ENCODE measurements at places on chromosomes 2 and 18.
A peak's percentile ranks its signal among the peaks of the same experiment; 100 is the strongest.

- DNase-seq: no peak
These were observed 60.7 kb downstream of the RAB27B start for GRCh38 chr18:54888933-54889332.

DNA sequence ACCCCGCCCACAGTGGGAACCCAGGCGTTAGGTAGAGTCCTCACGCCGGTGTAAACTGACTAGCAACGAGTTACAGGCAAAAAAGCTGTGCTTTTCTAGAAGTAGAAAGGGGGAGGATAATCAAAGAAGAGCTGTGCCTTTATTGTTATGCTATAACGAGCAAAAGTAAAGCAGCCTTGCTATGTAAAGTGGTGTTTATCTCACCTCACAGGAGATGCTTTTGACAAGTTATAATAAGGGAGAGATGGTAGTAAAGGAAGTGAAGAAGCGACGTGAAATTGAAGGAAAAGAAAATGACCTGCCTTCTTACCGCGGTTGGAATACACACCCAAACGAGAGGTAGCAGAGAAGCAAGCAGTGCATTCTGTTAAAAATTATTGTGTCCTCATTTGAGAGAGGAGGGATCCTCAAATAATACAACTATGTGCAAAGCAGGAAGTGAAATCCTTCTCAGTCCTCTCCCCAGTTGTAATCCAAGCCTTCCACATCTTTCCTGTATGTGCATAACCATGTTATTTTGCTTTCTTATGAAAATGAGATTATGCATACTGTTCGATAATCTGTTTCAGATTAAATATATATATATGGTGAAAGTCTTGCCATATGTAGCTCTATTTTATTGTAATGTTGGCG lies 962 bp downstream of the TANK start:
- DNase-seq: no peak

GRCh38 chr2:231732604-231733003 lies 24.3 kb downstream of the PTMA start:
- no peak for DNase-seq

DNA sequence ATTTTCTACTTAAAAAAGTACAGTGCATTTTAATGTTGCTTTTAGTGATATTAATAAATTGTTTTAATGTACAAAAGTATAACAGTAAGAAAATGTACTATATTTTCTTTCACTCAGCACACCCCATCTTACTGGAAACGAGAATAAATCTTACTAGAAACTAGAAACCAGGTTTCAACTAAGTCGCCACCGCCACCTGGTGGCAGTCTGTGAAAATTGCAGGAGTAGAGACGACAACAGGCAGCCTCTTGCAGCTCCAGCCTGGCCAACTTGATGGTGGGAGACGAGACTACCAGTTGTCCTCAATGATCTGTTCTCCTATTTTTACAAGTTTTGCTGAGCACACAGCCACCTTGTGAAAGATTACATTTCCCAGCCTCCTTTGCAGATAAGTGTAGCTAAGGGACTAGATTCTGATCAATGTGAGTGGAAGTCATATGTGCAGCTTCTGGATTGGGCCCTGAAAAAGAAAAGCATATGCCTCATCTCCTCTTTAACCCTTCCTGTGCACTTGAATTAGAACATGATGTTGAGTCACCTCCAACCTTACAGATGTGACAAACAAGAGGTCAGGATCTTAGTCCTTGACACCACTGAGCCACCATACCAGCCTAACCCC lies 8.7 kb downstream of the OTOF start:
- DNase-seq: peak; percentile 38

- DNase-seq: no peak
These were observed 833.8 kb downstream of the TRIB2 start for GRCh38 chr2:13550285-13551231.

GRCh38 chr2:235639885-235640284 lies 146.0 kb downstream of the AGAP1 start:
- no peak for DNase-seq

GRCh38 chr2:69916106-69916505 lies 1.2 kb downstream of the MXD1 start:
- DNase-seq: no peak

- DNase-seq: no peak
These were observed 100.8 kb upstream of the ZSWIM2 start for GRCh38 chr2:186949726-186950256.

DNA sequence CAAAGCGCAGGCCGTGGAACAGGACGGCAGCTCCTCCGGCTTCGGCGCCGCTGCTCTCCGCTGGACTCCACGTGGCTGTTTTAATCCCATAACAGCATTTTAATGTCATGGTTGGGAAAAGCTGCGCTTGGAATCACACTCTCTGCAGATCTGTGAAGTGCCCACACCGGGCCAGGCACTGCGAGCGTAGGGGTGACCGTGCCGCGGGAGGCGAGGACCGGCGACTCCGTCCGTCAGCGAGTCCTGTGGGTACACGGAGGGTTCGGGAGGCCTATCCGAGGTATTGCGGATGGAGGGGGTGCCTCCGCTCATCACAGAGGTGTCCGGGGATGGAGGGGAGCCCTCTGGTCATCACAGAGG lies 198.0 kb upstream of the SALL3 start:
- DNase-seq: no peak

- no peak for DNase-seq
These were observed 16.9 kb downstream of the PSTPIP2 start for GRCh38 chr18:46054956-46055837.

Data from stimulated activated CD4-positive, alpha-beta T cell treated with anti-CD3 and anti-CD28 coated beads, Interleukin-1b, Interleukin-23, amount 100 ng/mL, for 1 hour (primary cell).